Left lung (tissue), 14 donors: ENCODE measurements at places on chromosomes 3 and 15. TPM values are rescaled to one million over a fixed set of nuclear protein-coding genes. Genes with fewer than 3 reads are reported as not detected.

DNA sequence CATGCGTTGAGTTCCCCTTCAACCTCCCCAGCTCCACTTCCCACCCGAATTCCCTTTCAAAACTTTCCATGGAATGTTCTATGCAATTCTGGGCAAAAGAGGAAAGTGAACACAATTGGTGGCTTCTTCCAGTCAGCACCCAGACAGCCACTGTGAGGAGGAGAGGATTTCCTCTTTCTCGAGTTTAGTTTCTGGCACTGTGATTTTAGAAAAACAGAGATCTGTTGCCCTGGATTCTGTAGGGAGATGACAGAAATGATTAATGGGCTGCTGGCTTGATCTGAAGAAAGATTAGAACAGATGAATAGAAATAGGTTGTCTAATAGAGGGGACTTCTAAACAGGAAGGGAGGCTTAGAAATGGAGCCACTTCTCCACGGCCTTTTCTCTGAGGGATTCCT, 172.0 kb downstream of the MCTP2 start:
- no peak for DNase-seq

DNA sequence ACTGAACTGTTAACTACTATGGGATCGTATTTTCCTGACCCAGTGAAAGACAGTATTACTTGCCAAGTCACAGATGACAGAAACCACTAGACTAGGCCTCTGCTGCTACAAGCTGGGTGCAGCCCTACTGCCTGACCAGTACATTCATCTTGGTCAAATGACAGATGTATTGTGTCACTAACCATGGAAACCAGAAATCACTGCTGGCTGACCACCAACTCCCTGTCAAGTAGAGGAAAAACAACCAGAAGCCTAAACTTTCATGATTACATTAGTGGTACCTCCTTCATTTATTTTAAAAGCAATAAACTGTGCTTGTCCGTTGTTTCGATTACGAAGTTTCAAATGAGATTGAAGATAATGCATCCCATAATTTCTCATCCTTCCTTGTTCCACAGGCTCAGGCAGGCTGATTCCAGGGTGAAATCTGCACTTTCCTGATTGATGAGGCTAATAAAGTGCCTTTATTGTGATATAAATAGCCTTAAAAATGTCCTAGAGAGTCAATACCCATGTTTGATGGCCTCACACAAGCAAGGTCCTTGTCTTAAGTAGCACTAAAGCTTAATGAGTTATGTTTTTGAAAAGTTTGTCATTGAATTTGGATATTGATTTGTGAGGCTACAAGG, 309.7 kb downstream of the LSAMP start:
- no peak for DNase-seq

DNA sequence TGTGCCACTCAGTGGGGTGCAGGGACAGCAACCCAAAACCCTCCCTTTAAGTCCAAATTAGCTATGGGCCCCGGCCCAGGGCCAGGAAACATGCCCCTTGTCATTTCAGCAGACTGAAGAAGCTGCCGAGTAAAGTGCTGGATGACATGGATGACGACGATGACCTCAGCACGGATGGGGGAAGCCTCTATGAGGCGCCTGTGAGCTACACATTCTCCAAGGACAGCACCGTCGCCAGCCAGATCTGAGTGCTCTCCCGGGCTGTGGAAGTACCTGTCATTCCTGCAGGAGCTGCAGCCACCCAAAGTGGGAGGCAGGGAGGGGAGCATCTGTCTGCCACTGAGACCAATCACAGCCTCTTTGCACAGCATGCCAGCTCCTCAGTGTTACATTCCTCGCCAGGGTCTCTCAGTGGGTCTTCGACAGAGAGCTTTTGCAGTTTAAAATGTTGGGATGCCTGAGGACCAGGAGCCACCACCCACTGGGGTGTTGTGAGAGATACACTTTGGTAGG, 44.4 kb upstream of the MYZAP start:
- no peak for DNase-seq

DNA sequence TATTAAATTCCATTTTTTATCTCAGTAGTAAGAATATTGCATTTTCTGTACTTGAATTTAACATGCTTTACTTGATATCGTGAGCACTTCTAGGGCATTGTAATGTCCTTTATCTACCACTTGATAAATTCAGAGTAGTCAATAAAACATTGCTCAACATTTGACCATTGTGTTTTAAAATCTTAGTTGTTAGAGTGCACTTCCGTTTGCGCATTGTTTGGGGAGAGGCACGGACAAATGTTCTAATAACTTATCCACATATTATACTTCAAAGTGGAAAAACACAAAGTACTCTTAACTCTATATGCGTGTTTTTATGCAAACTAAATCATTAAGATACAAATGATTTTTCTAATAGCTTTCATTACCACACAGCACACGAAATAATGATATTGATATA, 419 bp downstream of the FAM227B start:
- DNase-seq, result no peak

DNA sequence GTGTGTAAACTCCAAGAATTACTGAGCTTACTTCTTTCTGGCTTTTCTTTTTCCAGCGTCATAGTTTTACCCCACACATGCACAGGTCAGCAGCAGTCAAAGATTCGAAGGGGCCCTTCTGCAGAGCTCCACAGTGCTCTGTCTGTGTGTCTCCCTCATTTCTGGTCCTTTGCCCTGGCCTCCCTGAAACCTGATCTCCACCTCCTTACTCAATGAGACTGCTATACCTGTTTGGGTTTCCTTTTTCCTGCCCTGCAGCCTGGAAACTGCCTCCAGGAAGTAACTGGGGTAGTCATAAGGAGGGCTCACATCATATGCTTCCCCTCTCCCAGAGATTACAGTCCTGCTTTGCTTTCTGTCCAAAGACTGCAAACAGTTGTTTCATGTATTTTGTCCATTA, 82.8 kb upstream of the TNIK start:
- DNase-seq, result no peak

DNA sequence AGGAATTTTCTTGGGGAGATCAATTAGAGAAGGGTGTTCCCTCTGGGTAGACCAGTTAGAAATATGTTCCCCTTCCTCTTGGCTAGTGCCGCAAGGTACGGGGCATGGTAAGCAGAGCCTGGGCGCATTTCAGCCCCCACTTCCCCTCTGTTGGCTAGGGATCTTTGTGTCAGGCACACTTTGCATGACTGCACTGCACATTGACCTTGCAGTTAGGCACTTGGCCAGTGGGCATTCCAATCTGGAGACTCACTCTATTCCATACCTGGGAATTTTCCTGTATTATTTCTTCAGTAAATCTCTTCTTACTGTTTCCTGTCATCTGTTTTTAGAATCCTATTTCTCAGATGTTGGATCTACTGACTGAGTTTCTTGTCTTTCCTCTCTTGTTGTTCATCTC, 30.0 kb upstream of the CACNA1D start:
- DNase-seq, result no peak

DNA sequence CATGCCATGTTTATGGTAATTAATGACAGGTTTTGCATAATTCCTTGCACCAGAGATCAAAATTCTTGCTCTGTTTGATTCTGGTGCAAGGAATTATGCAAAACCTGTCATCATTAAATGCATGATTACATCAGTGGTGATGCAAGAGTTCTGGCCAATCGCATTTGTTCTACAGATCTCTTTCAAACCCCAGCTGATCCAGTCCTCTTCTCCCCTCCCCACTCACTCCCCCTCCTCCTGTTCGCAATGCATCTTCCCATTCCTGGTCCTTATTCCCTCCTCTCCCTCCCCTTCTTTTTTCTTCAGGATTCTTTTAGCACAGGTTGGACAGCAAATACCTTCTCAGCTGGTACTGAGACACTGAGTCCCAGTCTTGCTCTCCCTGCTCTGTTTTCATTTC, 82.1 kb downstream of the GABRB3 start:
- DNase-seq, result no peak

Gene SOX14
- polyA plus RNA-seq, result not detected

Gene CCR2
- 1.6 TPM for polyA plus RNA-seq

Gene SKIC8
- 113 TPM for polyA plus RNA-seq

Gene FAM43A
- polyA plus RNA-seq, result 14.1 TPM
